ENCODE measurements at places on chromosomes 3 and 15.

DNA sequence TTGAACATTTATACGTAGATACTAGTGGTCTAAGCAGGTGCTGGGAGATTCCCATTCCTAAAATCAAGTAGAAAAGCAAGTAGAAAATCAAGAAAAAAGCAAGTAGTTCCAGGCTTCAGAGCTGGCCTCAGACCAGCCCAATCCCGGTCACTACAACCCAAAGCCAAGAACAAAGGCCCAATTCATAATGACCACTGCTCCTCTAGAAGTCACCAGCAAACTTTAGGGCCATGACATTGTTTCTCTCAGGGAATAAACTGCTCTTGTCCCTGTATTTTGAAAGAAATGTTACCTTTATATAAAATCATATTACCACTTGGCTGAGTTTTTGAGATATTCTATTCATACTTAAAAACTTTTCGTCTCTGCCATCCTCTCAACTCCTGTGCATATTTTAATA, 106.3 kb upstream of the IL12A start:
- DNase-seq = no peak

DNA sequence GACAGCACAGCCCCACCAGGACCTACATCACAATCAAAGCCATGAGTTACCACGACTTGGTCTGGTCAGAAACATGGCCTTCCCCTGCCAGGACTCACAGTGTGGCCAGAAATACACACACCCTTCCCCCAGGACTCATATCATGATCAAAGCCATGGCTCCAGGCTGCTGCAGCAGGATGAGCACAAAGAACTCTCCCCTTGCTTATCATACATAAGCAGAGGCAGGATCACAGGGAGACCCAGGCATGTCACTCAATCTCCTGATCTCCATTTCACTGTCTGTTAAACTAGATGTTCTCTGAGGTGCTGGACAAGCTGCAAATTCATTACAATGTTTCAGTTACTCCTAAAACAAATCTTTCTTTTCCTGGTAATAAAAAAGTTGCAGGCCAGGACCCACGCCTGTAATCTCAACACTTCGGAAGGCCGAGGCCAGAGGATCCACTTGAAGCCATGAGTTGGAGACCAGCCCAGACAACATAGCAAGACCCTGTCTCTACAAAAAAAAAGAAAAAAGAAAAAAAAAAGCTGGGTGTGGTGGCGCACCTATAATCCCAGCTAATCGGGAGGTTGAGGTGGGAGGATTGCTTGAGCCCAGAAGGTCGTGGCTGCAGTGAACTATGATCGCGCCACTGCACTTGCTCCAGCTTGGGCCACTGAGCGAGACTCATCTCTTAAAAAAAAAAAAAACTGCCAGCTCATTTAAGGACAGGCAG, 1.2 kb downstream of the PFKFB4 start:
- no peak for DNase-seq

DNA sequence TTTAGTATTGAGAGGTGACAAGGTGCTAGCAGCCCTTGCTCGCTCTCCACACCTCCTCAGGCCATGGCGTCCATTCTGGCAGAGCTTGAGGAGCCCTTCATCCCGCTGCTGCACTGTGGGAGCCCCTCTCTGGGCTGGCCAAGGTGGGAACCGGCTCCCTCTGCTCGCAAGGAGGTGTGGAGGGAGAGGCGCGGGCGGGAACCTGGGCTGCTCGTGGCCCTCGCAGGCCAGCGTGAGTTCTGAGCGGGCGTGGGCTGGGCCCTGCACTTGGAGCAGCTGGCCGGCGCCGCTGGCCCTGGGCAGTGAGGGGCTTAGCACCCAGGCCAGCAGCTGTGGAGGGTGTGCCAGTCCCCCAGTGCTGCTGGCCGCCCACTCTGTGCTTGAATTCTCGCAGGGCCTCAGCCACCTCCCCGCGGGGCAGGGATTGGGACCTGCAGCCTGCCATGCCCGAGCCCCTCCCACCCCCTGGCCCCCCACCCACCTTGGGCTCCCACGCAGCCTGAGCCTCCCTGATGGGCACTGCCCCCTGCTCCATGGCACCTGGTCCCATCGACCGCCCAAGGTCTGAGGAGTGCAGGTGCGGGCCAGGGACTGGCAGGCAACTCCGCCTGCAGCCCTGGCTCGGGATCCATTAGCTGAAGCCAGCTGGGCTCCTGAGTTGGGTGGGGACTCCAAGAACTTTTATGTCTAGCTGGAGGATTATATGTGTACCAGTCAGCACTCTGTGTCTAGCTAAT, 785.2 kb downstream of the DIPK2A start:
- no peak for DNase-seq

DNA sequence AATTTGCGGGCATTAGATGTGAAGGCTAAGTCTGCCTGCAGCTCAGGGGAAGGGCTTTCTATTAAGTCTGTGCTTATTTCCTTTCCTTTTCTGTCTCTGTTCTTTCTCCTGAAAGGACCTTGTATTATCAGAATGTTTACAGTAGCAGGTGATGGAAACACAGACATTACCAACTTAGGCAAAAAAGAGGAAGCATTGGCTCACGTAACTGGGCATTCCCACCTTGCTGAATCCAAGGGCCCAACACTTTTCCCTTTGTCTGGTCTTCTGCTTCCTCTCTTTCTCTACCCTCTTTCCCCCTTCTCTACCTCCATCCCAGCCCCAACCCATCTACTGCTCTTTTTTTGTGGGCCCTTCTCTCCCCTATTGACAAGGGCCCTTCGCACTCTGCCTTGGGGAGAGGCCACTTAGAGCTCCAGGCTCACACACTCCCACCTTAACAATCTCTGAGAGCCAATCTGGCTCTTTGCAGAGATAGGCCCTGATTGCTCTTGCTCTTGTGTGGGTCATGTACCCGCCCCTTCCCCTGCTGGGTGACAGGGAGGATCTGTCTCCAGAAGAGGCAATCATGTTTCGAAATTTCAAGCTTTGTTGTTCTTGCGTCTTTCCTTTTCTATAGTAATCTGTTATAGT, 35.0 kb downstream of the ACAA1 start:
- no peak for DNase-seq

- DNase-seq = no peak
Observed at GRCh38 chr15:78257681-78258080, 6.7 kb upstream of the DNAJA4 start.

- DNase-seq = no peak
Observed at GRCh38 chr3:120678984-120679383, 3.1 kb downstream of the HGD start.

Measured in AG10803 (cell line).